ENCODE measurements at places on chromosomes 4 and X.

GRCh38 chr4:26287756-26288155 is 33.1 kb upstream of the RBPJ start:
- DNase-seq: no peak

- DNase-seq: no peak
These were observed 31.2 kb upstream of the NSUN7 start for GRCh38 chr4:40718586-40718985.

DNA sequence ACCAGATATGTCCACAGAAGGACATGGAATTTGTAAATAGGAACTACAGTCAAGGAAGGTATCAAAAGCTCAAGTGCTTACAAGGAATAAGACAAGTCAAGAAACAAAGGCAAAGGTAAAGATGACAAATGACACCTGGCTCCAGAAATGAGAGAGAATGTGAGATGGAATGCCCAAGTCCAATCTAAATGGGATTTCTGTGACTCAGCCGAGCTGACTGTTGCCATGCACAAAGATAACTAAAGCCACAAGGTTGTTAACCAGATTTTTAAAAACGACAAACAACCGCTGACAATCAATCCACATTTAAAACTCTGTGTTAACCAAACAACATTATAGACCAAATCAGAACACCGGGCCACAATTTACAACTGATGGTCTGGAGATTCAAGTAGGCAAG is 1.1 kb downstream of the NFXL1 start:
- DNase-seq: no peak

GRCh38 chrX:150582338-150582948 is 14.0 kb downstream of the MTM1 start:
- no peak for DNase-seq

GRCh38 chr4:142021761-142022160 is 385.4 kb downstream of the IL15 start:
- DNase-seq: no peak

DNA sequence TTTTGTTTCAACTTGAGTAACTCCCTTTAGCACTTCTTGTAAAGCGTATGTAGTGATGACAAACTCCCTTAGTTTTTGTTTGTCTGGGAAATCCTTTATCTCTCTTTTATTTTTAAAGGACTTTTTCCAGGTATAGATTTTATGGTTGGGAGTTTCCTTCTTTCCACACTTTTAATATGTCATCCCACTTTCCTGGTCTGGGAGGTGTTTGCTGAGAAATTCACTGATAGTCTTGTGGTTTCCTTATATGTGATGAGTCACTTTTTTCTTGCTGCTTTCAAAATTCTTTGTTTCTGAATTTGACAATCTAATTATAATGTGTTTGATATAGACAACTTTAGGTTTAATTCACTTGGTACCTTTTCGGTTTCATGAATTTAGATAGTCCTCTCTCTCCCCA is 353.9 kb downstream of the GPAT3 start:
- DNase-seq: no peak

GRCh38 chr4:83320548-83320947 is 14.1 kb downstream of the HPSE start:
- DNase-seq: peak; percentile 26

DNA sequence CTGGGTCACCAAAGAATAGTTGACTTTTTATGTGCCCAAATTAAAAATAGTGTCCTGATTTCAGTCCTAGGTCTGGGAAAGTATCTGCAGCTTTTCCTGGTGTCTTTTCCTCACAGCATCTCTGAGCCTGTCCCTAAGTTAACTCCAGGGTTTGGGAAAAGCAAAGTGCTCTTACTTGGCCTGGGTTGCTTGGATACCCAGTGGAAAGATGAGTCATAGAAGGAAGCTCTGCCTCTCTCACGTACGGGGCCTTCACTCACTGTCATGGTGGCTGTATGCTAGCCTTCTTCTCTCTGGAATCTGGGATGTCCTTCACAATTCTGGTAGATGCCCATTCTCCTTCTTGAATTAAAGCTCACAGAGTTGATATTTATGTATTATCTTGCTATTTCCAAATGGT is 607.3 kb downstream of the ANKRD50 start:
- DNase-seq: no peak

DNA sequence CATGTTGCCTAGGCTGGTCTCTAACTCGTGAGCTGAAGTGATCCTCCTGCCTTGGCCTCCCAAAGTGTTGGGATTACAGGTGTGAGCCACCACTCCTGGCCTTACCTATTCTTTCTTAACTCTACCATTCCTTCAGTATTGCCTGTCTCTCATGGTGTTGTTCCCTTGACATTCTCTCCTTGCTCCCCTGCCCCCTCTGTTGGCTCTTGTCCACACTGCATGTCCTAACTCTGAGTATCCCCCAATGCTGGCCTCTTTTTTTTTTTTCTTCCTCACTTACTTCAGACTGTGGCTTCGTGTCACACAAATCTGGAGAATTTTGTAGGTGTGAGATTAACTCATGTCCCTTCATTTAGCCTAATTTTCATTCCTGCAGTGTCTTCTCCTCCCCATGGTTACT is 22.9 kb upstream of the FRMPD4 start:
- DNase-seq: no peak

DNA sequence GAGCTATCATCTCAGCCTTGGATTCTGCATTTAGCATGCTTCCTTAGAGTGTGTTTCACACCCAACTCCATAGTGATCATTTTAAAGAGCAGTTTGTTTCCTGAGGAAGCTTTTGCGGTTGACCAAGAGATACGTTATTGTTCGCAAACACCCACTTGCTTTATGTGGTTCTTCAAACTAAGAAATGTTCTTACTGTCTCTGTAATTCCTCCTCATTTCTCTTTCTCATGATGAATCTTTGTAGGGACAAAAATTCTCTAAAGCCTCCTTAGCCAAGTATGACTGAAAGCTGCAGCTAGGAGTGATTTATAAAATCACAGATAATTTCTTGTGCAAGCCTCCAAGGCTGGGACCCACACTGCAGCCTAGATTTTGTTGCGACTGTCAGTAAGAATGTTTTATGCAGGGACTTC is 10.0 kb downstream of the TNIP3 start:
- DNase-seq: no peak

GRCh38 chr4:19010761-19011160 is 989.2 kb upstream of the LCORL start:
- no peak for DNase-seq

GRCh38 chr4:1732911-1733310 is 11.6 kb downstream of the TACC3 start:
- DNase-seq: no peak

GRCh38 chr4:113438596-113438995 is 322.9 kb downstream of the CAMK2D start:
- DNase-seq: no peak

- DNase-seq: no peak
These were observed 14.8 kb upstream of the TBC1D14 start for GRCh38 chr4:6894528-6895498.

DNA sequence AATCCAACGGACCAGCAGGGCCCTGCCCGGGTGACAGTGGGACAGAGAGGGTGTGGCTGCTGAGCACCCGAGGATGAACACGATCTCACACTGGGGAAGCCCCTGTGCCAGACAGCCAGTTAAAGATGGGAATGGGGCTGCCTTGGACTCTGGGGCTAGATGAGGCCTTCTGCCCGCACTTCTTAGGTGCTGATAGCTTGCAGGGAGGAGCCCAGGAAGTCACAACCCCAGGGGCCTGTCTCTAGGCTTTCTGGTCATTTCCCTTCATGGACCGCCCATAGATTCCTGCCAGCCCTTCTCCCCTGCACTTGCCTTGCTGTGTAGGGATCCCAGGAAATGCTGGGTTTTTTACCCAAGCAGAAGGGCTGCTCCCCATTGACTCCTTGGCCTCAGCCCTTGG is 6.2 kb downstream of the ZNF275 start:
- DNase-seq: no peak

DNA sequence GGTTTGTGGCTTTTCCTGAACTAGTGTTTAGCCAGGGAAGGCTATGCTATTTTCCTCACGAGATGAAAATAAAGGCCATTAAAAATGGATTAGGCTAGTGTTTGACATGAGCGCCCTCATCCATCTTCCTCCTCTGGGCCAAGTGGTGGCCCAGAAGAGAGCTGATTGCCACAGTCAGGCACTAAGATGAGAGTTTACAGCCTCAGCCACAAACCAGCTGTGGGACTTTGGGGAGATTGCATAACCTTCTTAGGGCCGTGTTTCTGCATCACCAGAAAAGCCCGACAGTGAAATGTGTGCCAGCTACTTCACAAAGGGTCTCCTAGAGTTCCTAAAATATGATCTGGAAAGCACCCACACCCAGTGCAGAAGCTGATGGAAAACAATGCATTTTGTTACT is 42.3 kb upstream of the LNX1 start:
- peak; percentile 5 for DNase-seq

DNA sequence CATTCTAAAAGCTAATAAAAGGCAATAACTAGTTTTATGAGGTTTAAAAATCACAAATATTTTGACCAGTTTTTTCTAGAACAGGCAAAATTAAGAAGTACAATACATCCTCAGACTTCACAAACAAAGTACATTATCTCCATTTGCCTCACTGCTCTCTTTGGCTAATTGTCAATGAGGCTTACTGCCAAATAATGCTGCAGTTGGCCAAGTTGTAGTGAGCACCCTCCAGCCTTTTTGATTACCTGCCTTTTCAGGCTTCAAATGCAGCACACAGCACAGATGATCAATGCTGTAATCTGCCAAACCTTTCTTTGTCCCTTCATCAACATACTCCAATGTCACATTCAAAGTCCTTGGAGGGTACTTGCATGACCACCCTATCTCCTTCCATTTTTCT is 605.2 kb downstream of the KLHL13 start:
- no peak for DNase-seq

- DNase-seq: no peak
These were observed 139.1 kb downstream of the MAB21L2 start for GRCh38 chr4:150720973-150721518.

- no peak for DNase-seq
These were observed 792 bp downstream of the PPID start for GRCh38 chr4:158722291-158722916.

GRCh38 chr4:98879515-98879914 is 49.4 kb downstream of the EIF4E start:
- no peak for DNase-seq

DNA sequence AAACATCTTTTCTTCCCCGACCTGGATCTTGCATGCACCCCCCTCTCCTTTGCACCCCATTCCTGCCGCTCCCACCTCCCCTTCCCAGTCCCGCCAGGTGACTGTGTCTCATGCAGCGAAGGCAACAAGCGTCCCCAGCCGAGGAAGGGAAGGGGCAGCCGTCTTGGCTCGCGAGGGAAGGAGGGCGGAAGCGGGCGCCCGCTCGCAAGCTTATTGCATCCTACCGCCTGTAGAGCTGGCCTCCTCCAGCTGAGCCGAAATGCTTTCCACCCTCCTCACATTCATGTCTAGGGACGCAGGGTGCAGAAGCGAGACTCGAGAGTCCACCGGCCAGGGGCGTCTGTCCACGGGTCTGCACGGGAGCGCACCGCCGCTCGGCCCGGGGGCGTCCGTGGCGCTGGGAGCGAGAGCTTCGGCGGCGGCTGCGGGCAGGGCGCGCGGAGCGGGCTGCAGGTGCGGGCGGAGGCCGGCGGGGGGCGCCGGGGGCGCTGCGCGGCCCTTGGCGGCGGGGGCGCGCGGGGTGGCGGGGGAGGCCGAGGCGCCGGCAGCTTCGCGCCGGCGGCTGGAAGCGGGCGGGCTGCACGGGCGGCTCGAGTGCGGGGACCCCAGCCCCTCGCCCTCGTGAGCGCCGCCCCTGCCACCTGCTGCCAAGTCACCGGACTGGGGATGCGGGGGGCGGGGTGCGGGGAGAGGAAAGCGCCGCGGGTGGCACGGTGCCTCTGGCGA is at the start of gene KCNIP4:
Gene KCNIP4, minus strand, starts transcription at position 426 of the 726 bp plus-strand sequence.
- no peak for DNase-seq

DNA sequence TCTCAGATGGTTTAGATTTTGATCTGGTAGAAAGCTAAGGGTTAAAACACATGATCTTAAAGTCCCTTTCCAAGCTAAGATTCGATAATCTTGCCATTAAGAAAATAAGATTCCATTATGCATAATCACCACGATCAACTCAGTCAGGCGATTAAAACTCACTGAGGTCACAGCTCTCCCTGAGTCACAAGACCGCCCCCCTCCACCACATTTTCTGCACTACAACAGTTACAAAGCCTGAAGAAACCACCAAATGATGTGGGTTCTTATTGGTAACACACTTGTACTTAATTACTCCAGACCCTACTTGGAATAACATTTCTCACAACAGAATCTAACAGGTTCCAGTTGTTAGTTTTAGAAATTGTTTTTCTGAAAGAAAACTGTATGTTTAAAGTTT is 62.8 kb downstream of the SH3KBP1 start:
- no peak for DNase-seq

GRCh38 chrX:69079268-69079667 is 86.0 kb downstream of the PJA1 start:
- no peak for DNase-seq

GRCh38 chrX:39907964-39908661 is 189.6 kb downstream of the BCOR start:
- DNase-seq: no peak

- DNase-seq: no peak
These were observed 291.4 kb downstream of the PABPC4L start for GRCh38 chr4:133910165-133910564.

GRCh38 chr4:26321373-26322221 is 783 bp downstream of the RBPJ start:
- no peak for DNase-seq

GRCh38 chr4:151522866-151523519 is 114.0 kb downstream of the FHIP1A start:
- no peak for DNase-seq

- DNase-seq: no peak
These were observed 205.5 kb upstream of the MBNL3 start for GRCh38 chrX:132694382-132694781.

- no peak for DNase-seq
These were observed 838.4 kb upstream of the INTU start for GRCh38 chr4:126794363-126794762.

GRCh38 chrX:106177106-106177981 is 9.2 kb downstream of the PWWP3B start:
- no peak for DNase-seq

GRCh38 chr4:1766106-1767060 is 26.7 kb upstream of the FGFR3 start:
- DNase-seq: no peak

DNA sequence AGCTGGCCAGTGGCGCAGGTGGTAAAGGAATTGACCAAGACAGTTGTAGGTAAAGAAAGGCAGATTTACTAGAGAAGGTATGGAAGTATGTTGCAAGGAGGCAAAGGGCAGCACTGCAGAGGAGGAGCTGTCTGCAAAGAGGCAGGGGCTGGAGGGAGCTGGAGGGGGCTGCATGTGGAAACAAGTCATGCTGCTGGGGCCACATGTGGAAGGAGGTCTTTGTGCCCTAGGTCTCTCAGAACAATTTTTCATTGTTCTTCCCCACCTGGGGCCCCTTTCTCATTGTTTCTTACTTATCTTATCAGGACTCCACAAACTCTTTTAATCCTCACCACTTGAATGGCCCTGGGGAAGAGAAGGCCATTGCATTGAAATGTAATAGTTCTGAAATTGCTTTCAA is 144.8 kb upstream of the PLAC1 start:
- no peak for DNase-seq

DNA sequence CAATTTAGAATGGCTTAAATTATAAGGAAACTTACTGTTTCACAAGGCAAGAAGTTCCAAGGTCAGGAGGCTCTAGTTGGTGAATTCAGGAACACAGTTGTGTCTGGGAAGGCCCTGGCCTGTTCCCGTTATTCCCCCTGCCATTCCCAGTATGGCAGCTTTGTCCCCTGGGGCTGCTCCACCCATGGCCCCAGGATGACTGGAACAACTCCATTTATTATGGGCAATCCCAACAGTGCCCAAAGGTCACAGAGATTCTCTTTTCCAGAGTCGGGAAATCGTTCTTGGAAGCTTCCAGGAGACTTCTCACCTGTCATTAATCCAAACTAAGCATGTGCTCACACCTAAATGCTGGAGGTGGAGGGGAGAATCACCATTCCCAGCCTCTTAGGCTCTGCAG is 2.8 kb upstream of the PRKG2 start:
- DNase-seq: no peak

Data from SIG-M5 (cell line).